ENCODE measurements at places on chromosomes 4 and X. TPM values are rescaled to one million over a fixed set of nuclear protein-coding genes. Genes with fewer than 3 reads are reported as not detected.

Gene SAGE1
- not detected for total RNA-seq

Gene PAGE4
- not detected for total RNA-seq

Gene OTC
- total RNA-seq, result not detected

Gene DCAF8L2
- not detected for total RNA-seq

Gene ATP8A1
- total RNA-seq, result 14.6 TPM

Gene MAGEC3
- total RNA-seq, result not detected

Gene MAGEA11
- total RNA-seq, result not detected

Gene LANCL3
- 0.16 TPM for total RNA-seq

Gene PLAC8
- 2.2 TPM for total RNA-seq

Gene FGF2
- total RNA-seq, result 5.5 TPM

Gene AWAT2
- not detected for total RNA-seq

Gene TMEM150C
- 19.6 TPM for total RNA-seq

DNA sequence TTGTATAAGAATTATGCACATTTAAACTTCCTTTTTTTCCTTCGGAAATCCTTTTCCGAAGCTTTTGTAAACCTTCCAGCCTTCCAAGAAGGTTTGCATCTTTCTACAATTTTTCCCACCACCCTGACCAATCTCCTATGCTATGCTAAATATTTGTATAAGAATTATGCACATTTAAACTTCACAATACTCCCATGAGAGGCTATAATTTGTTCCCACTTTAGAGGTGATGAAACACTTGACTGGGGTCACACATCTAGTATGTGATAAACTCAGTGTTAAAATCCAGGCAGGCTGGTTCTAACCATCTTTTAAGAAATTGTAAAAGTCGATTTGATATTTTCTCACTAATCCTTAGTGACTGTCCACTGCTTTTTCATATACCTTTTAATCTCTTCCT, 22.1 kb downstream of the NUDT6 start:
- DNase-seq, result no peak

DNA sequence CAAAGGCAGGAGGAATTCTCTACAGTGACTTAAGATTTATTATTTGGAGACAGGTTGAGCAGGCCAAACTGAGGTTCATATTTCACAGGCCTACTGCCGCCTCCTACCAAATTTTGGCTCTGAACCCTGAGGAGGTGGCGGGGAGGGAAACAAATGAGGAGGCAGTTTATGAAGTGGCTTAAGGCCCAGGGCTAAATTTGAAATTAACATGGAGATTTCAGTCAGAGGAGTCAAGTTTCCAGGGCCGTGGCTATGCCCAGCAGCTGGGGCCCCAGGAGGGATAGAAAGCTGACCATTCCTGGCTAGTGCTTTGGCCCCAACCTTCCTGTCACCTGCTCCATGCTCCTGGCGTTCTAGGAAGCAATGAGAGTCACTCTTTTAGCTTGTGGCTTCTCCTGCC, 73.4 kb upstream of the ARHGAP36 start:
- DNase-seq, result no peak

DNA sequence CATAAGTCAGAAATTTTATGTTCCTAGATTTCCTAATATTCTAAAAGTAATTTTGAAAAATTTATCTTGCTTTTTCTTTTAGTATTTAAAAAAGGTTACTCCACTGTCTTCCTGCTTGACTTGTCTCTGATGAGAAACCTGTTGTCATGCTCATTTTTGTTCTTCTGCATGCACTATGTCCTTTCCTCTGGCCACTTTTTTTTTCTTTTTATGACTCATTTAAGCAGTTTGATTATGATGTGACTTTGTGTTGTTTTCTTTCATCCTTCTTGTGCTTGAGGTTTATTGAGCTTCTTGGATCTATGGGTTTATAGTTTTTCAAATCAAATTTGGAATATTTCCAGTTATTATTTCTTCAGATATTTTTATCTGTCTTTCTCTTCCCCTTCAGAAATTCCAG, 12.0 kb upstream of the UFSP2 start:
- no peak for DNase-seq

DNA sequence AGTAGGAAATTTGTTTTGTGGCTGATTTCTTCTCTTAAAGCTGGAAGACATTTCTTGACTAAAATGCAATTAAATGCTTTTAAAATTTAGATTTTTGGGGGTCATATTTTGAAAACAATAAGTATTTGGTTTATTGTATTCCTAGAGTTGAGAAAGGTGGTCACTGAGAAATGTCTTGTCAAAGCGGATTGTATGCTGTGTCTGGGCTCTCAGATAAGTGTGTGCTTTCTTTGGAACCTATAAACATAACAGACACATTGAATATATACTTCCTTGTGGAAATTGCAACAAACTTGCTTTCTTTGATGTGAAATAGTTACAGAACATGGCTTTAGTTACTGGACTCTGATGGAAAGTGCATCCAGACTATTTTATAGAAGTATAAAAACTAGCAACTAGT, 75.4 kb downstream of the AFF1 start:
- DNase-seq, result no peak

- no peak for DNase-seq
Observed at GRCh38 chrX:46257451-46257879, 287.8 kb downstream of the ZNF674 start.

DNA sequence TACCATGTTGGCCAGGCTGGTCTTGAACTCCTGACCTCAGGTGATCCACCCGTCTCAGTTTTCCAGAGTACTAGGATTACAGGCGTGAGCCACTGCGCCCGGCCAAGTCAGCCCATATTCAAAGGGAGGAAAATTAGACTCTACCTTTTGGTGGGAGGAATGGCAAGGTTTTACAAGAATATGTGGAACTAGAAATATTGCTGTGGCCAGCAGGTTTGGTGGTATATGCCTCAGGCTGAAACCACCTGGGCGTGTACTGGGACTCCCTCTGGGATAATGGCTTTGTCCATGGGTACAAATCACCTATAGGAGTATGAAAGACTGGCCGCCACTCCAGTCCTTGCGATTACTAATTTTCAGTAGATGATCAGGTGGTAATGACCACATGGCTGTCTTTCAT, 32.4 kb downstream of the SAT1 start:
- DNase-seq, result no peak

DNA sequence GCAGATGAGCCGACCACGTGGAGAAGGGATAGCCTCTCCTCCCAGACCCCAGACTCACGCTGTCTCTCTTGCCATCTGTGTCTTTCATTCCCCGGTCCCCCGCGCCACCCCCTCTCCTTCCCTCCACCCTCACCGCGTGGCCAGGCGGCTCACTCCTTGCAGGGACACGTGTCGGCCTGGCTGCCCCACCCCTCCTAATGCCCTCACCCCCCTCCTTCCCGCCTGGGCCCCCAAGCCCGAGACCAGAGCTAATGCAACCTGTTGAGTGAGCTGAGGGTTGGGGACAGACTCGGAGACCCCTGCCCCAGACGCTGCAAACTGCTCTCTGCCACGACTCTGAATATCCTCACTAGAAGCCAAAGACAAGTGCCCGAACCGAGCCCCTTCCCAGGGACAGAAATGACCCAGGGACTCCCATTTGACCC, 1.8 kb downstream of the SLC38A5 start:
- no peak for DNase-seq

- peak; percentile 61 for DNase-seq
Observed at GRCh38 chrX:74924449-74925224, 615 bp downstream of the NEXMIF start.

DNA sequence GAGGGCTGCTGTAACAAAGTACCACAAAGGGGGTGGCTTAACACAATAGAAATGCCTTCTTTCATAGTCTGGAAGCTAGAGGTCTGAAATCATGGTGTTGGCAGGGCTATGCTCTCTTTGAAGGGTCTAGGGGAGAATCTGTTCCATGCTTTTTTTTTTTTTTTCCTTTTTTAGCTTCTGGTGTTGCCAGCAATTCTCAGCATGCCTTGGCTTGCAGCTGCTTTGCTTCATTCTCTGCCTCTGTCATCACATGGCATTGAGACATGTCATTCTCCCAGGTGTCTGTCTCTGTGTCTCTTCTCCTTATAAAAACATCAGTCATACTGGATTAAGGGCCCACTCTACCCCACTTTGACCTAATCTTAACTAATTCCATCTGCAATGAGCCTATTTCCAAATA, 78.6 kb upstream of the BOD1L1 start:
- DNase-seq, result no peak

- no peak for DNase-seq
Observed at GRCh38 chr4:22521240-22521639, 5.4 kb upstream of the ADGRA3 start.

DNA sequence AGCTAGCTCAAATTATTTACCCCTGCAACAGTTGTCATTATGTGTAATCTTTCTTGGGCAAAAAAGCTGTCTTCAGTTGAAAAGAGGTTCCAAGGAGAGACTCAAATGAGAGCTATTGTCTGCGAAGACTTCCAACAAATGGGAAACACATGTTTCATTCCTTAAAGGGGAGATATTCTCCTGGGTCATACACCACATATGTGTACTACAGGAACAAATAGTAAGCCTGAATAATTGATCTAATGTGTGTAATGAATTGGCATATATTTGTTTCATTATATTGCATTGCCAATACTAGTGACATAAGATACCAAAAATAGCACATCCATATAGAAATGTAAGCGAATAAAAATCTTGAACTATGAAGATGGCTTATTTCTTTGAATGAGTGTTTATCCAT, 950.9 kb upstream of the NDST4 start:
- DNase-seq, result no peak

DNA sequence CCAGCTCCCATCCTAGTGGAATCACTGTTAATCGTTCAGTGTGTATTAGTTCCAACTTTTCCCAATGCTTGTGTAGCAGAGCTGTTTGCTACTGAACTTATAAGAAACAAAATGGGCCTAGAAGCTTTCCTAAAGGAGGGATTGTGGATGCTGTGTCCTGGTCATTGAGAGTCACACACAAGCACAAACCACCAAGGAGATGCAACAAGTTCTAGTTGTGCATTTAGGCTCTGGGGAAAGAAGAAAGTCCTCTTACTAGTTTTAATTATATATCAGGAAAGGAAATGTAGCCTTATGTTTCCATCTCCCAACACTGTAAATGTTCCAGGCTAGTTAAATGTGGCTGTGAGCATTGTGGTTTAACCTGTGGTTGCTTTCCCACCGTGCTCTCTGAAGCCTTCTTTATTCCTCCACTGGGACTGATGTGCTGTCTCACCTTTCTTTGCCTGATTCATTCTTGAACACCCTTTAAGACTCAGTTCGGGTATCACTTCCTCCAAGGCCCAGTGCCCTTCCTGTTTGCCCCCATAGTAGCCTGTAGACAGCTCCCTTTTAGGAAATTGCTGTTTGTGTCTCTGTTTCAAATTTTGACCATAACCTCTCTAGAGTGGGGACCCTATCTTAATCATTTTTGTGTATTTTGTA, 34.3 kb downstream of the ATP10D start:
- no peak for DNase-seq

DNA sequence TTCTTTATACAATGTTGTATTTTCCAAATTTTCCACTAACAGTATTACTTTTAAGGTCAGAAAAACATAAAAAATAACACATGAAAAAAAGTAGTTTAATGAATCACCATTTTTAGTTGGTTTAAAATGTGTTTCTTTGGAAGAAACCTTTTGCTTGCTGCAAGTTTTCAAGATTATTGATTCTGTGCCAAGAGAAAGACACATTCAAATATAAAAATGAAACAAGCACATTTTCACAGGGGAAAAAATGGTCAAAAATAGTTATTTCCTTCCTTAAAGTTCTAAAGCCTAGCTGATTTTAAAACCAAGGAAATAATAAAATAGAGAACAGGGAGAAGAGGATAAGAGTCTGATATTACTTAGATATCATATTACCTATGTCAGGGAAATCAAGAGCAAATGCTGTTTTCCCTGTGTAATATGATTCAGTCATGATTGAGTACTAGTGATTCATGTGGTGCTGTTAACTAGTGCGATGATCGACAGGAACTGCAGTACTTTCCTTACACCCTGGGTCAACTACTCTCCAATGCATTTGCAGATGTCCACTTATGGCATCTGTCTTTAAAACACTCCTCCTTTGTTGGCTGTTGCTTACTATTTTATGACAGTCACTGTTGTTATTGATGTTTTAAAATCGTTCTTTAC, 103.8 kb downstream of the CAMK2D start:
- DNase-seq, result no peak

DNA sequence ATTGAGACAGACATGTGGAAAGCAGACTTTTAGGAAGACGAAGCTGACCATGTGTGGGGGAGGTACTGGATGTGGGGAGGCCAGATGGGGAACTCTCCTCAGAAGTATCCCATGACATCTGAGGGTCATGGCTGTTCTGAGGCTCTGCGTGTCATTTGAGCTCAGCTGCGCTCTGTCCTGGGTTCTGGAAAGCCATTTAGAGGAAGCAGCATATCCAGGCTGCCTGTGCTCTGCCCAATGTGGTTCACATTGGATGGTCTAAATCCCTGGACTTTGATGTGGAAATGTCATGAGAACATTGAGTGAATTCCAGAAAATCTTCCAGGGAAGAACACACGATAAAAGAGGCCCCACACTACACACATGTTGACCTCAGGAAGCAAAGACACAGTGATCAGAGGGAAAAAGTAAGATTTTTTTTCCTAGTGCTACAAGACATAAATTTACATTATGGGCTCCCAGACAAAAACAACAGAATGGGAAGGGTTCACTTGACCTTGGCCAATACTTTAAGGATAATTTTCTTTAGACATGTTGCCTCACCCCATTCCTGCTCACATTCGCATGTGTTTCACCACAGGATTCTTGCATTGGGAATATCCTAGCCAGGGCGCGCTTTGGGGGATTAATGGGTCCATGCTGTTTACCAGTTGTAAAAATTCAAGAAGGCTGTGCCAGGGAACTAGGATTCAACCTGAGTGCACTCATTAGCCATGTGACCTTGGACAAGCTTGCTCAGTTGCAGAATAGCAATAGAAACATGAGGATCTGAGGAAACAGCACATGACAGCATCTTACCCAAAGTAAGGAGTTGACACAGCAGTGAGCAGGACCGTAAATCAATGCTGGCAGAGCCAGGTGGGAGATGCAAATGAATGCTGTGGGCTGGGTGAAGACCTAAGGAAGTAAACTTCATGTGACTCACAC, 73.2 kb upstream of the C1QTNF7 start:
- no peak for DNase-seq

GRCh38 chr4:170414961-170415360, 325.2 kb upstream of the AADAT start:
- no peak for DNase-seq

GRCh38 chrX:30301208-30301607, 8.0 kb downstream of the NR0B1 start:
- DNase-seq, result no peak

- no peak for DNase-seq
Observed at GRCh38 chrX:150196285-150196684, 166.8 kb upstream of the MAMLD1 start.

GRCh38 chr4:32752962-32753361, 2032.8 kb downstream of the PCDH7 start:
- DNase-seq, result no peak

GRCh38 chr4:33054161-33054560, 2334.0 kb downstream of the PCDH7 start:
- no peak for DNase-seq

- no peak for DNase-seq
Observed at GRCh38 chr4:96593422-96593821, 753.5 kb downstream of the PDHA2 start.

- DNase-seq, result no peak
Observed at GRCh38 chrX:119495734-119496726, 27.8 kb downstream of the SLC25A5 start.

GRCh38 chr4:2591189-2591588, 54.7 kb downstream of the FAM193A start:
- DNase-seq, result no peak

GRCh38 chr4:99845179-99845578, 28.6 kb downstream of the DAPP1 start:
- DNase-seq, result no peak

All from Right ventricle myocardium inferior (tissue), 1 donor.